ENCODE measurements at places on chromosomes 6 and 20.
A peak's percentile ranks its signal among the peaks of the same experiment; 100 is the strongest.

- peak; percentile 92 for DNase-seq
Observed at GRCh38 chr6:136737374-136737844, 54.9 kb downstream of the MAP3K5 start.

- DNase-seq, result no peak
Observed at GRCh38 chr6:41650120-41650519, 11.9 kb downstream of the MDFI start.

DNA sequence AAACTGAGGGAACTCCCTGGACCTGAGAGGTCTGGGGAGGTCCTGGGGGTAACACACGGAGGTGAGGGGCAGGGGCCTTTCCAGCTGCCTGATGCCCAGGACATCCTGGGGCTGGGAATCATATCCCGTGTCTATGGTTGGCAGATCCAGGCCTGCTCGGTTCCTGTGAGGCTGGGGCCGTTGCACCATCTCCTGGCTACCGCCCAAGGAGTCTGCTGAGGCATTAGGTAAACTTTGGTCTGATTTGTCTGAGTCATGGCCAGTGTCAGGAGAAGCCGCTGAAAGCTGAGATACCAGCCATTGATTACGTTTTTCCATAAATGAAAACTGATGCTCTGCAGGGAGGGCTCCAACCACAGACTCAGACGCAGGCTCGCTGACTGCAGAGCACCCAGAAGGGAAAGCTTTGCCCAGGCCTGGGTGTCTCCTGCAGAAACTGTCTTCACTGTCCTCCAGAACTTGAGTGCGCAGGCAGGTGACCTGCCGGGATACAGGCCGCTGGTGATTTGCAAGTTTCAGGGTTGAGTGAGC is 14.2 kb downstream of the TRAF3IP2 start:
- no peak for DNase-seq

DNA sequence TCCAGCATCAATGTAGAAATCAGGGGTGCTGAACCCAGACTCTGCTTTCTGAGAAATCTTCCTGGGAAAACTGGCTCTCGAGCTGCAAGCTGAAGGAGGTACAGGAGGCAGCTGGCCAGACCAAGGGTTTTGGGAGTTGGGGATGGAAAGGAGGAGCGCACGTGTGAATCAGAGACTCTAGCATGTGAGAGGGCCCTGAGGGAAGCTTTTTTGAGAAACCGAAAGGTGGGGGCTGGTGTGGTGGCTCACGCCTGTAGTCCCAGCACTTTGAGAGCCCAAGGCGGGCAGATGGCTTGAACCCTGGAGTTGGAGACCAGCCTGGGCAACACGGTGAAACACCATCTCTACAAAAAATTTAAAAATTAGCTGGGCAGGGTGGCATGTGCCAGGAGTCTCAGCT is 37.1 kb upstream of the EEF1E1 start:
- no peak for DNase-seq

DNA sequence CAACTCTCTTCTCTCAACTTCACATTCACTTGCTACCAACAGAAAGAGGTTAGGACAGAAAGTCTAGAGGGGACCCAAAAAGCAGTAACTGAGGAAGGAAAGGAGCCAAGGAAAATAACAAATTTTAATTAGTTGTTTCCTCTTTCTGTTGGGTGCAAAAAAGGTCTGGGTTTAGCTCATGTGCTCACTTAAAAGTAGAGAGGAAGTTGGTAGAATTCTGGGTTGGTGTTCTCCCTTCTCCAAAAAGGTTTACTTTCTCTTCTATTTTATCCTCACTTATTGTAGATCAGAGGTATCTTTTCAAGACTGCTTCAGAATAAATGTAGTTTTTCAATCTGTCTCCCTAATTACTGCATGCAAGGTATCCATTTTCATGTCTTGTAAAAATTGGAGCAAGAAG is 42.8 kb downstream of the MAP3K7 start:
- peak; percentile 11 for DNase-seq

GRCh38 chr6:158032354-158032733 is 50.7 kb downstream of the SYNJ2 start:
- no peak for DNase-seq

- DNase-seq, result no peak
Observed at GRCh38 chr6:71335544-71335943, 46.9 kb downstream of the OGFRL1 start.

DNA sequence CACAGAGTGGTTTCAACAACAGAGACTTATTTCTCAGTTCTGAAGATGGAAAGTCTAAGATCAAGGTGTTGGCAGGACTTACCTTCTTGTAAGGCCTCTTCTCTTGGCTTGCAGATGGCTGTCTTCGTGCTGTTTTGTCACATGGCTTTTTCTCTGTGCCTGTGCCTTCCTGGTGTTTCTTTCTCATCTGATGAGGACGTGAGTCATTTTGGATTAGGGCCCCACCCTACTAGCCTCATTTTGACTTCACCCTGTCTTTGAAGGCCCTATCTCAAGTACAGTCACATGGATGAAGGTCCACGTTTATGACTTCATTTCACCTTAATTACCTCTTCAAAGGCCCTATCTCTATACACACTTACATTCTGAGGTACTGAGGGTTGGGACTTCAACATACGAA is 41.4 kb upstream of the LAMA2 start:
- DNase-seq, result no peak

All from hematopoietic multipotent progenitor cell treated with erythropoietin and hydrocortisone succinate and interleukin-3 and kit ligand, for 4 days (in vitro differentiated cells).